ENCODE measurements at places on chromosomes 2 and 18.
A peak's percentile ranks its signal among the peaks of the same experiment; 100 is the strongest.

DNA sequence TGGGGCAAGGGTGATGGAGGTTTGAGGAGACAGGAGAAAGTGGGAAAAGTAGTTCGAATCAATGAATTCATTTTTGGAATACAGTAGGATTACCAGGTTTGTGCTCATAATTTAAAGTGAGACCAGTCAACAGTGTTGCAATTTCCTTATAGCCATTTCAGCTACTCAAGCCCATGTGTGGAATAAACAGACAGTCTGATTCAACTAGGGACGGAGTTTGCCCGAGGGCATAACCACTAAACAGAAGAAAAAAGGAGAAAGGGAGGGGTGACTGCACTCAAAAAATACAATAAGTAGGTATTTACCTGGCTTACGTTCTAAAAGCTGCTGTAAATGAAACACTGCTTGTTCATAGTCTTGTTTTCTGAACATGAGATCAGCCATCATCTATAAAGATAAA is 55.2 kb downstream of the TTC21B start:
- ATAC-seq: no peak

DNA sequence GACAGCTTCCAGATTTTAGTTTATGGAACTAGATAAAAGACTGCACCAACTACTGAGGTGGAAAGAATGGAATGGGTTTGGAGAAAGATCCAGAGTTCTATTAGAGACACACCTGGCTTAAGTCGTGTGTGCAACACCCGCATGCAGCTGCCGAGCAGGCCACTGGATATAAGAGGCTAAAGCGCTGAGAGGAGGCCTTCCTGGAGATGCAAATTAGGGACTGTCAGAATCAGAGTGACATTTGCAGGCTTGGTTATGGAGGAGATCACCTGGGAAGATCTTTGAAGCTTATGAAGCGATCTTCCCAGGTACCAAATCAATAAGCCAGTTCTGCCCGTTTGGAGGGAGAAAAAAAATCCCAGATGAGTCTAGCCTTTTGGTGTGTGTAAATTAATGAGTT is 30.4 kb upstream of the KLHL29 start:
- ATAC-seq: no peak

DNA sequence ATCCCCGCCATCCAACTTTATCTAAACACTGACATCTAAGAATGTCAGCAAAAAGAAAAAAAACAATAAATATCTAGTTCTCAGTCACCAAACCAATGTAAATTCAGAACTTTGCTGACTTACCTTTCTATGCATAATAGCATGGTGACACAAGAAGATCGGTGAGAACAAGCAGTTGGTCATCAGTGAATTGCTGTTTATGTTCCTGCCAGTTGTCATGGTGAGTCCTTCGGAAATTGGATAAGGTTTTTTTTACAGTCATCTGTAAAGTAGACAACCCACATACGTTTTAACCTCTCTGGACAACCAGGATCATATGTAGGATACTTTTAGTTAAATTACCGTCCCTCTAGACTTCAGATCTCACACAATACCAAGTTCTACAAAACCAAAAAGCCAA is 6.2 kb upstream of the GPR75 start:
- ATAC-seq: no peak

DNA sequence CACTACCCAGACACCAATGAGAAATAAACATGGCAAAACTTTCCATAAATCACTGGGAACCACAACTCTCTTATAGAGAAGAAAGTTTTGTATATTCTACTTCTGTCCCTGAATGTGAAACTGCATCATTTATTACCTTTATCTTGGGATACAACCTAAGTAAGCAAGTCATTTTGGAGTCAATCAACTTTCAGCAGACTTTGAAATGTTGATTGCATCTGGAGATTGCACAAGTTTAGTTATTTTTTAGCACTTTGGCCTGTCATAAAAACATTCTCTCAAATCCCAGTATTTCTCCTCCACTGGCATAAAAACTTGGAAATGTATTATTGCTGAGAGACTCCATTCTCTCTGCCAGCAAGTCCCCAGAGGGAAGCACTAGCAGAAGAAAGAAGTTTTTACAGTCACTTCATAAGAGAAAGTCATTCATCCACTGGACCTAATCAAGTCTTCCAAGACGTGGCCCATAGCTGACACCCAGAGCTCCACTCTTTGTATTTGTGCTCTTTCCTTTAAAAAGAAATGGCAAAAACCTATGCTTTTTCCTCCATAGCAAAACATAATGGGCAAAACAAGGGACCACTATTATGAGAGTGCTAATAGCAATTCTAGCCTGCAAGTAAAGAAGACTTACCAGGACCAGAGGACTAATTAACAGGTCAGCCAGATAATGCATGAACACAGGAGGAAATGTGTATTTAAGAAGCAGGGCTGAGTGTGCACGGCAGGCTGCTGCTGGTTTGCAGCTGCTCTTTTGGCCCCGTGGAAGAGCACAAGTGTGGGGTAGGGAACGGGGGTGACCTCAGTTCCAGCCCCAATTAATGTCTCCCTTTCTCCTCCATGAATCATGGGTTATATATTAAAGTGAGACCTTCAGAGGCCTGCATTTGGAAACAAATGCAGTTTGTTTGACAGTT is 171.5 kb downstream of the INO80D start:
- ATAC-seq: no peak

- no peak for ATAC-seq
Observed at GRCh38 chr2:238235331-238235732, 4.5 kb downstream of the HES6 start.

DNA sequence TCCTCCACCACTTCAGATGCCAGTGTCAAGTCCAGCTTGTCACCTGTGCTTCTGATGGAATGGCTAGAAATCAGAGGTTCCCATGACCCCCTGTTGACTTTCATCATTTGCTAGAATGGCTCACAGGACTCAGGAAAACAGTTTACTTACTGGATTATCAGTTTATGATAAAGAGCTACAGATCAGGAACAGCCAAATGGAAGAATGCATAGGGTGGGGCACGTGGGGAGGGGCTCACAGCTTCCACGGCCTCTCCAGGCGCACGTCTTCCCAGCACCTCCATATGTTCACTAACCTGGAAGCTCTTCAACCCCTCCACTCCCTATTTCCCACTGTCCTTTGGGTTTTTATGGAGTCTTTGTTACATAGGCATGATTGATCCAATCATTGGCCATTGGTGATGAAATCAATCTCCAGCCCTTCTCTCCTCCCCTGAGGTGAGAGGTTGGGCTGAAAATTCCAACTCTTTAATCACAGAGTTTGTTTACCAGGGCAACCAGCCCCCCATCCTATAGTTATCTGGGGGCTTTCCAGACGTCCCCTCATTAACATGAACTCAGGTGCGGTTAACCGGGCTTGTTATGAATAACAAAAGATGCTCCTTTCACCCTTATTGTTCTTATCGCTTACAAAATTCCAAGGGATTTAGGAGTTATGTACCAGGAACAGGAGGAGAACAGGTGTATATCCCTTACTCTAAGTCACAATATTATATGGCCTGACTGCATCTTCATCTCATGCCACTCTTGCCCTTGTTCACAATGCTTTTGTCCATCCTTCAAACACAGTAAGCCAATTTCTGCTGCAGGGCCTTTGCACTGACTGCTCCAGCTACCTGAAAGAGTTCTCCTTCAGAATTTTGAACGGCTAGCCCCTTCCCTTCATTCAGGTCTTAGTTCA is 35.2 kb downstream of the ANXA4 start:
- ATAC-seq: no peak

DNA sequence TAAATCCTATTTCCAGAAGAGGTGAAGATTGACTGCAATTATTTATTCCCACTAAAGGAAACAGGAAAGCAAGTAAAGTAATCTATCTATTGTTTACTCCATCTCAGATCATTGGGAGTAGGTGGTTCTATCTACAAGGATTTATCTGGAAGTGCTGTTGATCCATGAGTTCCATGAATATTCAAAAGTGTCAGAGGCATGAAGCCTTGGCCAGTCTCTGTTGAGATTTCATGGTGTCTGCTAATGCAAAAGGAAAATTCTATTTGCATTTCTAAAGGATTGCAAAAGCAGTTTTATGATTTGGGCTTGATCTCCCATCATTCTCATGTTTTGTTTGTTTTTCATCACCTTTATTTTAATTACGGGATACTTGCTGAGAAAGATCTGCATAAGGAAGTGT is 102.4 kb upstream of the ST6GAL2 start:
- ATAC-seq: no peak

DNA sequence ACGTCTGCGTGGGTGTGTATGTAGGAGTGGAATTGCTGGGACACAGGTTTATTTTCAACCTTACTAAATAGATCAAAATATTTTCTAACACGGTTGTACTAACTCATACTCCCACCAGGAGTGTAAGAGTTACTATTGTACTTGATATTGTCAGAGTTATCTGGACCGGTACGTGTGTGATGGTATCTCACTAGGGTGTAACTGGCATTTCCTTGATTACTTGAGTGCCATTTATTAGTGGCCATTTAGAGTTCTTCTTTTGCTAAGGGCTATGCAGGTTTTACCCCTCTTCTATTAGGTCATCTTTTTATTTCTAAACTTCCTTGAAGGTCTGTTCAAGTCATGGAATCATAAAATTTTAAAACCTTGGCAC is 33.5 kb downstream of the CENPO start:
- ATAC-seq: no peak

DNA sequence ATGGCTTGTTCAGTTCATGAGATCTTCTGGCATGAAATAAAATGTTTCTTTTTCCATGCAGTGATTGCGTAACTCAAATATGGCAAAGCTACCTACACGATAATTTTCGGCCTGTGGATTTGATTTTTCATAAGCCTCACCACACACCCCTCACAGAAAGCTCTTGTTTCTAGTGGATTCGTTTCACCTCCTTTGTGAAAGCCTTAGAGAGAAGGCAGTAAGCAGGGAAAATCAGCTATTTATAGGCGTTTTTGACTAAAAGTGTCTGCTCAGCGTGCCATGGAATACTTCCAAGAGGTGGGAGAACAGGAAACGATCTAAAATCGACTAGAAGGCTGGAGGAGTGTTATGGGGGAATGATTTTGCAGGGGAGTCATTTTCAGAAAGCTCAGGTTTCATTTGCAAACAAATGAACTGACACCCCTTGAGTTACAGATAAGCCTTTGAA is 417.9 kb downstream of the TGIF1 start:
- no peak for ATAC-seq

DNA sequence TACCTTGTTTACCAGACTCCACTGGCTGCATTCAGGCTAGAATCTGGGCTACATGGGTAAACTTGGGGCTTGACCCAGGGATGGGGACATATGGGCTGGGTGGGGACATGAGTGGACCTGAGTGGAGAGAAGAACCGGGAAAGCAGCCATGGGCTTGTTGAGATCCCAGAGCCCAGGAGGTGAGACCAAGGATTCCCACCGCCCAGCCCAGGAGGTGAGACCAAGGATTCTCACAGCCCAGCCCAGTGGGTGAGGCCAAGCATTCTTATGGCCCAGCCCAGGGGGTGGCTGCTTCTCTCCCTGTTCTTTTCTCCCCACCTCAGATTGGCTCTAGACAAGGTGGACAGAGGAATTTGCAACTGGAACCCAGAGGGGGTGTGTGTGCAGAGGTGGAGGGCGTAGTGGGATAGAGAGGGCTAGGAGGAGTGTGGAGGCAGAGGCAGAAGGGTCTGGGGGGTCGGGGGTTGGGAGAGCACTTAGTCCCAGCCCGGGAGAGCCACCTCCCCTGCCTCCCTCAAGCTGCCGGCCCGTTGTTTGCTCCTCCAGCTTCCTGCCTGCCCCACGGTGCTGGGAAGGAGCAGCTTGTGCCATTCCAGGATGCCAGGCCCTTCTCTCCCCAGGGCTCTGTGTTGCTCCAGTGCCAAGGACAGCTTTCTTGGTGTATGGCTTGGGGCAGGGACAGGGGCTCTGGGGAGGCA is 25.6 kb downstream of the GLI2 start:
- ATAC-seq: no peak

- no peak for ATAC-seq
Observed at GRCh38 chr2:233124421-233125080, 64.4 kb downstream of the INPP5D start.

DNA sequence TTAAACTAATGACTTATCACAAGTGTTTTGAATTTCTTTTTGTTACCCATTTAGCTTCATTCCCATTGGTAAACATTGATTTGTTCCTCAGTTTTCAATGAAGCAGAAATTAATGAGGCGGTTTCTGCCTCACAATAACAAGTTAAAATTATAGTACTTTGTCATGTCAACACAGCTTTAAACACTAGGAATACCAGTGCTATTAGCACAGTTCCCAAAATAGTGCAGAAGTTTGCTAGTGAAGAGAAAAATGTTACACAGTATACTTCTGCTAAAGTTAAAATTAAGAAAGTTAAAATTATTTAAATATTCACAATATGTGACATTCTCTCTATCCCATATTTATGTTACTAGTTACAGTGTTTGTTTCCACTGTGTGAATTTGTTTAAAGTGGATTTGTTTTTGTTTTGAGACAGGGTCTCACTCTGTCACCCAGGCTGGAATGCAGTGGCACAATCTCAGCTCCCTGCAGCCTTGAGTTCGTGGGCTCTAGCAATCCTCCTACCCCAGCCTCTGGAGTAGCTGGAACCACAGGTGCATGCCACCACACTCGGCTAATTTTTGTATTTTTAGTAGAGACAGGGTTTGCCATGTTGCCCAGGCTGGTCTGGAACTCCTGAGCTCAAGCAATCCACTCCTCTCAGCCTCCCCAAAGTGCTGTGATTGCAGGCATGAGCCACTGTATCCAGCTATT is 3.8 kb upstream of the CHN1 start:
- ATAC-seq: no peak

- no peak for ATAC-seq
Observed at GRCh38 chr2:13536941-13537340, 820.2 kb downstream of the TRIB2 start.

- peak; percentile 1 for ATAC-seq
Observed at GRCh38 chr2:216693414-216694080, 1.8 kb downstream of the IGFBP5 start.

DNA sequence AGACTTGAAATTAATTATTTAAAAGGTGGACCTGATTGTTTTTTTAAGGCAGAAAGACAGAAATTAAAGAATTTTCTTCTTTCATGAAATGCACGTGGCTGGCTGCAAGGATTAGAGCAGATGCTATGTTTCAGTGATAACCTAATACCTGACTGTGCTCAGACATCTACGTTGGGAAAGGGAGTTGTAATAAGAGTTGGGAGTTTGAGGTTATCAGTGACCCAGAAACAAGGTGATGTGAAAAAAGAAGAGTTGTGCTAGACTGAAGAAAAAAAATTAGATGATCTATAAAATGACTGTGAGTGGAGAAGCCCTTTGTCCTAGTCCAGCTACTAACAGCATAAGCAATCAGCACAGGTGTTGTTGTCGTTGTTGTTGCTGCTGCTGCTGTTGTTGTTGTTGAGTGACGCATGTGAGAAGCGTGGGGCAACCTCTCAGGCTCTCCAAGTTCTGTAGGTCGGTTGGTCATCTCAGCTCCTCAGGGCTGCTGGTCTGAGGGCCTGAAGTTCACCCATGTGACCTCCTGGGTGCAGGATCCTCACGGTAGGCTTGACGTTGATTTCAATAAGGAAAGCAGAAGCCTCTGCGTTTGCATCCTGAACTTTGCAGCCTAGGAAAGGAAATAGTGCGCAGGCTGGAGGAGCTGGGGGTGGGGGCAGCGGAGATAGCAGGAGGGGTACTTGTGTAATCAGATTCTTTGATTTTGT is 7.6 kb downstream of the POU3F3 start:
- no peak for ATAC-seq

- peak; percentile 77 for ATAC-seq
Observed at GRCh38 chr2:237966250-237966564, 607 bp upstream of the UBE2F start.

- no peak for ATAC-seq
Observed at GRCh38 chr2:165827921-165828276, 33.9 kb upstream of the GALNT3 start.

Data from SK-N-SH treated with all-trans-retinoic acid at 6 μM for 48 hours (cell line).